ENCODE measurements at places on chromosomes 4 and X.

- DNase-seq: peak; percentile 87
Measured at GRCh38 chrX:12978205-12979025, 3.5 kb downstream of the TMSB4X start.

GRCh38 chr4:74758551-74759145, 35.7 kb downstream of the BTC start:
- no peak for DNase-seq

DNA sequence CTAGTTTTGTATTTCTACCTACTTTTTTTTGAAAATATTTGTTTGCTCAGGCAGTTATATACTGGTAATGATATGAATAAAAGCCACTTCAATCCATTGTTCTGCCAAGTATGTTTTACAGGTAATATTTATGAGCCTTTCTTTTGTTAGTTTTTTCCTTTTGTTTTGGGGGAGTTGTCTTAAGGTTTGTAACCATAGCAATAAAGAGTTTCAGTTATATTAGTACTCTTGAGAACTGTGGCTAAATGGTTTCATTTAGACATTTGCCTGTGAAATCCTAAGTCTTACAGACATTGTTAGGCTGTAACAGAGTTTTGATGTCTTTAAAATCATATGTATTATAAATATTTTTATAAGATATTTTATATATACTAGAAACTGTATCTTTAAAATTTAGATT, 150.1 kb downstream of the DIPK2B start:
- DNase-seq: no peak

DNA sequence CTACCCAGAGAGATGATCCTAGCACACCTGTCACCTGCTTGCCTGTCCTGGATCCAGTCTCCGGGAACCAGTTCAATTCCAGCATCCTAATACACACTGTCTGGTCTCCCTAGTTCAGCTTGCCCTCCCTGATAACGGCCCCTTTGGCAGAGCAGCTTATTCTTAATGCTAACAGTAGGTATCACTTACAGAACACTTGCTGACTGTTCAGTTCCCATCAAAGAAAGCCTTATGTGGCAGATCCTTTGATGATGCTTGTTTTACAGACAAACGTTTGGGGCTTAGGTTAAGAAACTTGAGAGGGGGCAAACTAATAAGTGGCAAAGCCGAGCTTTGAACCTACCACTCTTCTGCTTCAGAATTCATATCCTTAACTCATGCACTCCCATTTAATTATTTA, 890 bp downstream of the RASSF6 start:
- DNase-seq: no peak

DNA sequence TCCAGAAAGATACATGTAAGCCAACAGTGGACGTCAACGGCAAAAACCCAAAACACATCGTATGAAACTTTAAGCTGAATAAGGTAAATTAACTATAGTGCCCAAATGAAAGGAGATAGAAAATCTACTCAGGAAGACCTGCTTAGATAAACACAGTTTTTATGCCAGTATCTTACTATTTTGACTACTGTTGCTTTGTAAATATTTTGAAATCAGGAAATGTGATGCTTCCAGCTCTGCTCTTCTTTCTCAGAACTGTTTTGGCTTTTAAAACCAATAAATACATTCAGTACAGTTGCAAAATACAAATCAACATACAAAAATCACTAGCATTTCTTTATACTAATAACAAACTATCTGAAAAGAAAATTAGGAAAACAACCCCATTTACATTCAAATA, 83.8 kb downstream of the SMARCA5 start:
- DNase-seq: no peak

GRCh38 chr4:185991770-185992169, 77.2 kb upstream of the TLR3 start:
- DNase-seq: no peak

GRCh38 chrX:154373340-154374306, 811 bp downstream of the FLNA start:
- no peak for DNase-seq

GRCh38 chr4:165709516-165709915, 163.5 kb upstream of the TLL1 start:
- no peak for DNase-seq

DNA sequence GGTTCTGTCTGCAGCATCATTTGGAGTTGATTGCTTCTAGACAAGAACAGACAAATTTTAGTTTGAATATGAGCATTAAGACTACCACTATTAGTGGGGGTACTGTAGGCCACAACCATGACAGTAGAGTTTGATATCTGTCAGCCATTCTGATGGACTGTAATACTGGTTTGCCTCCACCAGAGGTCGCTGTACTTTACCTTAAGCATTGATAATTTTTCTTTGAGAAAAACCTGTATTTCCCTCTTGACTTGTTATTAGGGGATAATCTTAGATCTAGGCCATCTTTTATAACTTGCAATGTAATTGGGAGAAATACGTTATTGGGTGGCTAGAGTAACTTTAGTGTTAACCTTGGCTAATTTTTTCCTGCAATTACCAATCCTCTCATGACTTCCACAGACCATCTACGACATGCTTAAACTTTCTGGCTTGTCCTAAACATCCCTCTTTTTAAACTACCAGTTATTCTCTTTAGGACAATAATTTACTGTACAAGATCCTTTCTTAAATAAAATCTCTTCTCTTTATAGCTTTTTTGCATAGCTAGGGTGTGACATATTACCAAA, 562.4 kb downstream of the MAGEB5 start:
- DNase-seq: no peak

DNA sequence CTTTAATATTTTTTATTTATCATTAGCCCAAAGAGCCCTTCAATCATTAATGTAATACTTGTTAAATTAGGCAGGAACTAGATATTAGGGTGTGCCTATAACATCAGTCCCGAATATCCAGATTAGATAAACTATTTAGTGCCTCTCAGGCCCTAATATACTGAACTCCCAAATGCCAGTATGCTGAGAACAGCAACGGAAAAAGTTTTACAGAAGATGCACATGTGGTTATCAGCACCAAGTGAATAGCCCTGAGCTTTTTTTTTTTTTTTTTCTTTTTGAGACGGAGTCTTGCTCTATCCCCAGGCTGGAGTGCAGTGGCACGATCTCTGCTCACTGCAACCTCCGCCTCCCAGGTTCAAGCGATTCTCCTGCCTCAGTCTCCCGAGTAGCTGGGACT, 13.0 kb upstream of the ELF2 start:
- DNase-seq: no peak

DNA sequence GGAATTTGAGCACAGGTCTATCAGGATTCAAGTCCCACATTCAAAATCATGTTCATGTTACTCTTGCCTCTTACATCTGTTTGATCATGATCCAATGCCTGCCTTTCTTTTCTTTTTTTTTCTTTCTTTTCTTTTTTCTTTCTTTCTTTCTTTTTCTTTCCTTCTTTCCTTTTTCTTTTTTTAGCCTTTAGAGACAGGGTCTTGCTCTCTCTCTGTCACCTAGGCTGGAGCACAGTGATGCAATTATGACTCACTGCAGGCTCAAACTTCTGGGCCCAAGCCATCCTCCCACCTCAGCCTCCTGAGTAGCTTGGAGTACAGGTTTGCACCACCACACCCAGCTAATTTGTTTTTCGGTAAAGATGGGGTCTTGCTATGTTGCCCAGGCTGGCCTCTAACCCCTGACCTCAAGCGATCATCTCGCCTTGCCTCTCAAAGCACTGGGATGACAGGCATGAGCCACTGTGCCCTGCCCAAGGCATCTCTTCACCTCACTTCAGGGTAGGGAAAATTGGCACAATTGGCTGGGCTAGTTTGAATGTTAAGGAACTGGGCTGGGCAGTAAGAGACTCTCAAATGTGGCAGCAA, 359.2 kb downstream of the FBXW7 start:
- DNase-seq: no peak

DNA sequence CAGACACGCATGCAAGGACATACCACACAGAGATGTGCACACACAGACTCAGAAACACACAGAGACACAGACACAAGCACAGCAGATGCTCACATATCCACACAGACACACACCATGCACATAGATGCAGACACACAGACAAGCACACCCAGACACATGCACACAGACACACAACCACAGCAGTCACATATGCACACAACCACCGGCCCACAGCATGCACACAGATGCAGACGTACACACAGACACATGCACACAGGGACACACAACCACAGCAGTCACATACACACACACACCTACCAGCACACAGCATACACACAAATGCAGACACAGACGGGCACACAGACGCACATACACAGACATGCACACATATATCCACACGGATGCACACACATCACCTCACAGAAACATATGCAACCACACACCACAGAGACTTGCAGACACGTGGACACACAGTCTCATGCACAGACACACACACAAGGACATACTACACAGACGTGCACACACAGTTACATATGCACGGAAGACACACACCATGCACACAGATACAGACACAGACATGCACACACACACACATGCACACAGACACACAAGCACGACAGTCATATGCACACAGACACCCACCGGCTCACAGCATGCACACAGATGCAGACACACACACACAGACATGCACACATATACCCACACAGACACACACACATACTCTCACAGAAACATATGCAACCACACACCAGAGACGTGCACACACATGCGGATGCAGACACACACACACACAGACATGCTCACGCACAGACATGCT, 25.2 kb upstream of the SLC25A6 start:
- no peak for DNase-seq

DNA sequence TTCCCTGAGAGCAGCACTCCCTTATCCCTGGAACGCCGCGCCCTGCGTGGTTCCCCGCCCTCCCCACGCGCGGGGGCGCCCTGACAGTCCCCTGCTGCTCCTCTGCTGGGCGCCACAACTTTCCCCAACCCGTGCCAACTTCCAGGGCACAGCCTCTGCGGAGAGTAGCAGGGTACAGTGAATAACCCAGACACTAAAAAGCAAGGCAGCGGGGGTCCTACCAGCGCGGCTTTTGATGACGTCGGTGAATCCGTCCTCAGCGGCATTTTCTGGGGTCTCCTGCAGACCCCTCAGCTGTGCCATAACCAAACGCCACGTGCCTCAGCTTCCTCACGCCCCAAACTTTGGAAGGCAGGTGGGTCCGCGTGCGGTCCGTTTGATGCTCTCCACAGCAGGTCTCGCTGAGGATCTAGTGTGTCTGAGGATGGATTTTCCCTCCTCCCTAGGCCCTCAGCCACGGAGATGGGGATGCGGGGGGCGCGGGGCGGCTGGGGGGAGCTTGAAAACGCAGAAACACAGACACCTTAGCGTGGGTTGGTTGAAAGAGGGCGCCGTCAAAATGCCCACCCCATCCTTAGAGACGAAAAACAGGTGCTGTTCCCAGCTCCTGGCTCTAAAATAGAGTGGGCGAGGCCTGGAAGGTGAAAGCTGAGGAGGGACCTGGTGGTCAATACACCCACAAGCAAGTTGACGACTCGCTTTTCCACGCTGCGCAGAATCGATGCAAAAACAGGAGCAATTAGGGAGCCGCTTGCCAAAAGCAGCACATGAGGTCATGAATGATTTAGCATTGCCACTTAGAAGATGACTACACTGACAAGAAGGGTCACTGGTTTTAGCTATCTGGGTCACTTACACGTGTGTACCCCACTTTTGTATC, 405.6 kb downstream of the FAM47A start:
- no peak for DNase-seq

DNA sequence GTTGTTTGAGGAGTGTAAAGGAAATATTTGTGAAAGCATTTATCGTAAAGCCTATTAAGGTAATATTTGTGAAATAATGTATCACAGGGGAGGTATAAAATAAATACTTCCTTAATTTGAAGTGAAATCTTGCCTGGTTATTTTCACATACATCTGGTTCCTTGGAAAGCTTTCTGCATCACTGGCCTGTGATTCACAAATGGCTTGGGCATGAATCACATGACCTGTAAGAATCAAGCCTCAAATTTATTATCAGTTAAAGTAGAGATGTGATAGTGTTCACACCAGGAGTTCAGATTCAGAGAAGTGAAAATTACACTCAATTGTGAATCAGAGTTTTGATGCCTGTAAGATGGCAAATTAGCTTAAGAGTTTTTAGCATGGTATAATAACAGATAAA, 1911.4 kb downstream of the STIM2 start:
- DNase-seq: no peak

DNA sequence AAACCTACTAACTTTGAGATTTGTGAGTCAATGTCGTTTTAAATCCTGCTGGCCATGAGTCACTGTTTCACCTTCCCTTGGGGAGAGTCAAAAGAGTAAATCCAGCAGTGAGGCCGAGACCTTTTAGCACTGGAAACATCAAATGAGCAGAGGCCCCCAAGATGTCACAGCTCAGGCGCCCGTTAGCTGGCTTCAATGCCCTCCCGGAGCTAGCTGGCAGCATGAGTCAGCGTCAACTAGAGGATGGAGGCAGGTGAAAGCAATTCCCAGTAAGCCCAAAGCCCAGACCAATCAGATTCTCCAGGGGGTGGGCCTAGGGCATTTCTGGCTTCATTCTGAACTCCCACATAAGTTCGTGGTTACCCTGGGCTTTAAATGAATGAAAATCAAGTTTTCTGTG, 170.9 kb downstream of the CLCN4 start:
- DNase-seq: no peak

GRCh38 chr4:156545003-156545785, 426.4 kb downstream of the PDGFC start:
- no peak for DNase-seq

DNA sequence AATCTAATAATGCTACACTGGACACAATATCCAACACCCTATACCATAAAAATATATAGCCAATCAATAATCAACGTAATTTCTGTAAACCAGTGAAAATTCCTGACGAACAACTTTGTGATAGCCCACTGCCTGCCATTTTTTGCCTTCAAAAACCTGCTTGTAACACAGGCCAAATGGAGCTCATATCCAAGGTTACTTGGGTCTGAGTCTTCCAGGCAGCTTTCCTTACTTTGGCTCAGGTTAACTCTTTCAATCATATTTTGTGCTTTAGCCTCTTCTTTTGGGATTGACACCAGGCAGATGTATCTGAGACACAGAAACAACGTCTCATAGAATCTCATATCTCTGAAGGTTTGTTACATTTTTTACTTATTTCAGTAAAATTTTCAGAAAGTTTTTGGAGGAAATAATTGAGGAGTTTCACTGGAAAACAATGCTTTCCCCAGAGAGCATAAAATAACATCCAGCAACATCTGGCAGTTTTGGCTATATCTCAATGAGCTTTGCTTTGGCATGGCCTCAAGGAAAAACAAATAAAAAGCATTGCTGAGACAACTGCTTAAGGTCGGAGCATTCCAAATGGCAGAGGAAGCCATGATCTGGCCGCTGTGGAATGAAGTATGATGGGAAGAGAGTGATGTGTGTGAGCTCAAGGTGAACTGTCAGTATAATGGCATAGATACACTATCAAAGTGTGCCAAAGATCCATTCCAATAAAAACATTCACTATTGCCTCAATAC, 162.9 kb upstream of the SPIN4 start:
- DNase-seq: no peak

- no peak for DNase-seq
Measured at GRCh38 chr4:129966175-129966574, 870.2 kb downstream of the C4orf33 start.
